ENCODE measurements at places on chromosomes 13 and 19.

GRCh38 chr19:4327877-4328242, 10.8 kb downstream of the STAP2 start:
- DNase-seq, result no peak

GRCh38 chr19:36163813-36164212, 11.6 kb upstream of the COX7A1 start:
- DNase-seq, result no peak

- DNase-seq, result no peak
Observed at GRCh38 chr19:49136771-49137171, 17.4 kb downstream of the PPFIA3 start.

DNA sequence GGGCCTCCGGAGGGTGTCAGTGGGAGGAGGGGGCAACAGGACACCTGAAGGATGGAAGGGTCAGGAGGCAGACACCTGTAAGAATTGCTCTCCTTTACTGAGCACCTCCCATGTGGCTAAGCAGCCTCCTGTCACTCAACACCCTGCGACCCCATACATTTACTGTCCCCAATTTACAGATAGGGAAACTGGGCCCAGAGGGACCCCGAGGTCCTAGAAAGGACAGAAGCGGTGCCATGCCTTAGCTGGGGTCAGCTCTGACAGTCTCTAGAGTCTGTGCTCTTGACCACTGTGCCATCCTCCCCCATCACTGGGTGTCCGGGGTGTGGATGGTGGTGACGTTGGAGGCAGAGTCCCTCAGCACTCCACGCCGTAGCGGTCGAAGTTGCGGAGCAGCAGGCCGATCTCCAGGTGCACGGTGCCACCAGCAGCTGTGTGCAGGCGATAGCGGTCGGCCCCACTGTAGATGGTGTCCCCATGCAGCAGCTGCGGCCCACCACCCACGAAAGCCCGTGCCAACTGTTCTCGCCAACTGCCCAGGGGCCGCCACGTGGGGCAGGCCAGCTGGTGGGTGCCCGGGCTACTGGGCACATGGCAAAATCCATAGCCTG, 726 bp upstream of the TGFB1 start:
- no peak for DNase-seq

GRCh38 chr13:111462221-111462764, 141.9 kb downstream of the TEX29 start:
- no peak for DNase-seq

DNA sequence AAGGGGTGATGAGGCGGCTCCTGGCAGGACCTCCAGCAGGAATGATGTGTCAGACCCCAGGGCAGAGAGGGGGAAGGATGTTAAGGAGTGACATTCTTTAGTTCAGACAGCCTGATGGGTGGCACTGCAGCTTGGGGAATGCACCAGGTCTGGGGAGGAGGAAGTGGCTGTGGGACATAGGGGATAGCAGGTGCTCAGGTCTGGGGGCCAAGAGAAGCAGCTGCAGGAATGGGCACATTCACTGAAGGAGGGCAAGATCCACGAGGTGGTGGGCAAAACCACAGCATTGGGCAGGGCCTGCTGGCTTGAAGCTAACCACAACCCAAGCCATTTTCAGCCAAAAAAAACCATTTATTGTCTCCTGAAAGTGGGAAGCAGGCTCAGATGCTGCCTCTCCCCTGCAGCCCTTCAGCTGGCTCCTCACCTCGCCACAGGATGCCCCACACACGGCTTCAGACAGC, 26.5 kb downstream of the COMP start:
- no peak for DNase-seq

GRCh38 chr13:112771877-112772538, 82.2 kb downstream of the ATP11A start:
- no peak for DNase-seq

DNA sequence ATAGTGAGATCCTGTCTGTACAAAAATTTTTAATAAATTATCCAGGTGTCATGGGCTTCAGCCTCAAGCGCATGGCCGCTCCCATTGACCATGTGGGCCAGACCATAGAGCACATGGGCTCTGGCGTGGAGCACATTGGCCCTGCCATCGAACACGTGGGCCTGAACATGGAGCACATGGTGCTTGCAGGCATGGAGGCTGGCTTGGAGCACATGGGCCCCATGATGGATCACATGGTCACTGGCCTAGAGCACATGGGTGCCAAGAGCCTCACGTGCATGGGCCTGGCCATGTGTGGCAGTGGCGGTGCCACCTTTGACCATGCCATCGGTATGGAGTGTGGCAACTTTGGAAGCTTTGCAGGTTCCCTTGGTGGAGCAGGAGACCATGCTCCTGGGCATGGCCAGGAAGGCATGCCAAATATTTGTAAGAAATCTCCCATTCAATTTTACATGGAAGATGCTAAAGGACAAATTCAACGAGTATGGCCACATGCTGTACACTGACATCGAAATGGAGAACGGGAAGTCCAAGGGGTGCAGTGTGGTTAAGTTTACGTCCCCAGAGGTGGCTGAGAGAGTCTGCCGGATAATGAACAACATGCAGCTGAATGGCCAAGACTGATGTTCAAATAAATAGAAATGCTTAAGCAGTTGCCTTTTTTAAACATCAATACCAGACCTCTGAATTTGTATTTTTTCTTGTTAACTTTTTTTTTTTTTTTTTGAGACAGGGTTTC, 21.3 kb upstream of the SLC1A5 start:
- no peak for DNase-seq

- DNase-seq, result peak; percentile 70
Observed at GRCh38 chr19:1026783-1027649, 608 bp downstream of the CNN2 start.

GRCh38 chr13:26980099-26981031, 191.2 kb downstream of the USP12 start:
- DNase-seq, result no peak

- DNase-seq, result no peak
Observed at GRCh38 chr13:101795025-101795424, 342.6 kb downstream of the ITGBL1 start.

GRCh38 chr19:14300303-14300702, 80.9 kb upstream of the ADGRE5 start:
- DNase-seq, result no peak

GRCh38 chr19:53977429-53977990, 13.9 kb upstream of the CACNG6 start:
- DNase-seq, result peak; percentile 97

DNA sequence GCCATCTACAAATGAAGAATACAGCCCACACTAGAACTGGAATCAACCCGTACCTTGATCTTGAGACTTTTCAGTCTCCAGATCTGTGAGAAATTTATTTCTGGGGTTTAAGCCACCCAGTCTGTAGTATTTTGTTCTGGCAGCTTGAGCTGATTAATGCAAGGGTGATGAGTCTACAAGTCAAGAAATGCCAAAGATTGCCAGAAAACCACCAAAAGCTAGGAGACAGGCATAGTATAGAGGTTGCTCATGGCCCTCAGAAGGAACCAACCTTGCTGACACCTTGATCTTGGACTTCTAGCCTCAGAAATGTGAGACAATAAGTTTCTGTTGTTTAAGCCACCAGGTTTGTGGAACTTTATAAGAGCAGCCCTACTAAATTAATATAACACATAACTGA, 428.2 kb upstream of the KLF12 start:
- no peak for DNase-seq

- DNase-seq, result no peak
Observed at GRCh38 chr13:65472336-65472735, 1757.8 kb downstream of the PCDH9 start.

GRCh38 chr13:48494874-48495273, 38.0 kb downstream of the RCBTB2 start:
- no peak for DNase-seq

DNA sequence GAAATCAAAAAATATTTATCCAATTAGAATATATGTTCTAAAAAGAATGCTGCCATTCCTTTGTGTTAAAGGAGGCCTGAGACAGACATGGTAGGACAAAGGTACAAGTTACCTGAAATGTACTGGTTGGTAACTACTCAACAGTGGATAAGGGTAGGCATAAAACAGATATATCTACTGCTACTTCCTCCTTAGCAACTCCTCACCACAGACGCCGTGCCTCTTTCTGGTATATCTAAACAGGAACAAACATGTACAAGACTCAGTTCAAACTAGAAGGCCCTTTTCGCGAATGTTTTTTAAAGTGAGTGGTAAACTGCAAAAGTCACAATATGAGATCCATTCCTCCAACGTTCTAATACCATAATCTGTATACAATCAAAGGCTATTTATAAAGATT, 86.9 kb downstream of the TBC1D4 start:
- no peak for DNase-seq

DNA sequence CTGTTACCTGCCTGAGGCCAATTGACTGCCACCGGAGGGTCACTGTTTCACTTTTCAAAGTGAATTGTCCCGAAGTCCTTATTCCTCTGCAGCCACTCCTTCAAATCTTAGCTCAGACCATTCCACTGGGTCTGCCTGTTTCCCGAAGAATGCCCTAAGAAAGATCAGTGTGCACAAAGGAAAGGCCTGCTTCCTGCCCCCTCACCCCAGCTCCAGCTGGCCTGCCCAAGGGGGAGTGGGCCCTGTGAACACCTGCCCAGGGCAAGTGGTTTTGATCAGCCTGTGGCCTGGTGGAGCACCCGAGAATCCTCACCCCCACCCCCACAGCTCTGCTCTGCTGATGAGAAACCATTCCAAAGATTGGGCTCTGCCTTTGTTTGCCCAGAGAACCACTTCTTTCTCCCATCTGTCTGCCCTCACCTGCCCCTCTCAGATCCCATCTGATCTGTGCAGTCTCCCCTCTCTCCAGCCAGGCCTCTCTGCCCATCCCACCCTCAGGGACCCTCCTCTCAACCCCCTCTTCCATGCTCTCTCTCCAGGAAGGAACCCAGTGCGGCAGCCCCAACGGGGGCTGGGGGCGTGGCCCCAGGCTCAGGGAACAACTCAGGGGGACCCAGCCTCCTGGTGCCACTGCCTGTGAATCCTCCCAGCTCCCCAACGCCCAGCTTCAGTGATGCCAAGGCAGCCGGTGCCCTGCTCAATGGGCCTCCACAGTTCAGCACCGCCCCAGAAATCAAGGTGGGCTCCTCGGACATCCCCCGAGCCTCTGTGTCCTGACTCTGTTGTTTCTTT, 10.3 kb downstream of the LENG1 start:
- DNase-seq, result no peak

GRCh38 chr13:36323951-36324566, 22.1 kb downstream of the SPART start:
- DNase-seq, result no peak

GRCh38 chr13:26895808-26896466, 135.4 kb upstream of the GPR12 start:
- no peak for DNase-seq

DNA sequence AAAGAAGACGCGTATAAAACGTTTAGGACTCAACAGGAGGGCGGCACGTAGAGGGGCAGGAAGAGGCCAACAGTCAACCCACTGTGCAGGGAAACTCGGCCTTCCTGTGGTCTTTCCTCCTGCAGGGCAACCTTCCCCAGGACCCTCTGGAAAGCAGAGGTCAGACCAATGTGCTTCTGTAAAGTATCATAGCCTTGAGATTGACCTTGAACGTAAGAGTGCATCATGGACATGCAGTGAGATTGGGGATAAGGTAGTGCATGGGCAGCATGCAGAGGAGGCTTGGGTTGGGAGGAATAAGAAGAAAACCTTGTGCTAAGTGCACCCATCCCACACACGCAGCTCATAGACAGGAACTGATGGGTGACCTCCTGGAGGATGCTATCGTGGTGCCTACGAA, 34.0 kb upstream of the ZNF507 start:
- DNase-seq, result no peak

DNA sequence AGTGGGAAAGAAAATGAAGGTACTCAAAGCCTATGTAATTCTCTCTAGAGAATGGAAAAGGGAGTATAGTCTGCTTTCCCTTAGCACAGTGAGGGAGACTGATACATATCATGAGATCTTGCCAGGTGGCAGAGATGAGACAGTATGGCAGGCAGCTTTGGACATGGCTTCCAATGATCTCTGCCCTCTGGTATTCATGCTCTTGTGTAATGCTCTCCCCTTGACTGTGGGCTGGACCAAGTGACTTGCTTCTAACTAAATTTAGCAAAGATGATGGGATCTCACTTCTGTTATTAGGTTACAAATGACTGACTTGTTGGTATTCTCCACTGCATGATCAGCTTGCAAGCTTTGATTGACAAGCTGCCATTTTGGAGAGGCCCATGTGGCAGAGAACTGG, 10.2 kb downstream of the ZNF132 start:
- no peak for DNase-seq

DNA sequence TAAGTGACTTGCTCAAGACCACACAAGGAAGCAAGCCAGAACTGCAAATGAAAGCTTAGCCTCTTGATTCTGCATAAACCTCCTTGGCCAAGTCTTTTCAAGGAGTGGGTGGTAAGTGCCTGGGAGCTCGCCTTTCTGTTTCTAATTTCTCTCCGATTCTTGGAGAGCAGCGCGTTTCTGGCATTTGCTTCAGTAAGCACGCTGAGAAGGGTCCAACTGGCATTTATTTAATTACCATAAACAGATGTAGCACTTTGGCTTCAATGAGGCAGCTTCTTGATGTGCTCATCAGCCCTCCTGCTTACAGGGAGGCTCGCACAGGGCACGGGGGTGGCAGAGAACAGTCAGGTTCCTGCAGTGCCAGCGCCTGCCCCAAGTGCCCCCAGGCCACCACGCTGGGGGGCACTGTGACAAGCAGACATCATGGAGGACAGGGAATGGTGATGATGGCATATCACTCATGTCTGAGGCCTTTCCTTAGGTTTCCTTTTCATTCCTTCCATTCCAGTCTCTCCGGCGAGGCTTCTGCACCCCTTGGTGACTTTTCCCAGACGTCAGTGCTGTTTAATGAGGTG, 13.3 kb downstream of the SIAH3 start:
- peak; percentile 63 for DNase-seq

DNA sequence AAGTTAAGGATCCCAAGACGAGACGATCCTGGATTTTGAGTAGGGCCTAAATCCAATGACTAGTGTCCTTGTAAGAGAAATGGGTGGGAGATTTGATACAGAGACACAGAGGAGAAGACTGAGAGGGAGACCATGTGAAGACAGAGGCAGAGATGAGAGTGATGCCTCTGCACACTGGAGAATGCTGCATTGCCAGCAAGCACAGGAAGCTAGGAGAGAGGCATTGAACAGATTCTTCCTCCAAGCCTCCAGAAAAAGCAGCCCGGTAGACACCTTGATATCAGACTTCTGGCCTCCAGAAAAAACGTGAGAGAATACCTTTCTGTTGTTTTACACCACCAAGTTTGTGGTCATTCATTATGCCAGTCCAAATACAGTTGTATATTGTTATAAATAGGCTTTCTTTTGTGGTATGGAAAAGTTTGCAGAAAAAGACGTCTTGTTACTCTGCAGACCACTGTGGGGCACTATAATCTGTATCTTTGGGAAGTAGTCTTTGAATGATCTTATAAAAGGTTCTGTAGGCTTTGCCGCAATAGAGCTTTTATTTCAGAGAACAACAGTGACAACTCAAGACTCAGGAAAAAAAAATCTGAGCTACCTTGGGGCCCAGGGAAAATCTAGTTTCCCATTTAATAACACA, 17.9 kb upstream of the RFC3 start:
- peak; percentile 56 for DNase-seq

GRCh38 chr19:41016488-41017071, 25.5 kb downstream of the CYP2B6 start:
- no peak for DNase-seq

GRCh38 chr13:54574791-54575190, 1546.2 kb downstream of the OLFM4 start:
- no peak for DNase-seq

- peak; percentile 56 for DNase-seq
Observed at GRCh38 chr13:33111414-33112110, 95.3 kb downstream of the KL start.

GRCh38 chr19:53809518-53810186, 14.5 kb downstream of the NLRP12 start:
- no peak for DNase-seq

Data from eye (tissue), 1 donor.